Activated naive CD4-positive, alpha-beta T cell treated with anti-CD3 and anti-CD28 coated beads for 36 hours (primary cell): ENCODE measurements at places on chromosomes 7 and 10. TPM values are rescaled to one million over a fixed set of nuclear protein-coding genes. Genes with fewer than 3 reads are reported as not detected.

DNA sequence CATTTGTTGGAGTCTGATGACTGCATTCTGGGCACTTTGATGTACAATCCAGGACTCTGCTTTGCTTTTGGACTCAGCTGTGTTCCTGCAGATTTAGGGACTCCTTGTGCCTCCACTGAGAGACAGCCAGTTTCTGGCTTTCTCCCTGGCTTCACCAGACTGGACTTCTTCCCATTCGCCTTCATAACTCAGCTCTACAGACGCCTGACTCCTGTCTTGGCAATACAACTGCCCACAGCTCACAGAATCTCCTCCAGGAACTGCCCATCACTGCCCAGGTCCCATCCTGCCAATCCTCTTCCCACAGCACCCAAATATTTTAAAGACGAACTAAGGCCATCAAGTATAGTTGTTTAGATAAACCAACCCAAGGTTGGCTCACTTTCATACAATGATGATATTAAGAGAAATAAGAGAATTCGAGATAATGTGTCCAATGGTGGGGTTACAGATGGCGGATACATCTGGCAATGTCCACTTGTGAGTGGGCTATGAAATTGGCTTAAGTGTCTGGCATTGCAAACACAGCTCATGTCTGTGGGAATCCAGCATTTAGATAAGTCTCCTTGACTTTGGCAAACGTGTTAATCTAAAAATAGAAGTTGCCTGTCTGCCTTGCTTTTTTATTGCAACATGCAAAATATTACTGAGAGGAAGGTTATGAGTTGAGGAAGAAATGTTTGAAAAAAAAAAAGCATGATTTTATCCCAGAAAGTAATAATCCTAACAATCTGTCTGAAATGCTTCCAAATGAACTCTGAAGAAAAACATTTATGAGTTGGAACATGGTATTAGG is 95.1 kb downstream of the ITGA8 start:
- DNase-seq = no peak

DNA sequence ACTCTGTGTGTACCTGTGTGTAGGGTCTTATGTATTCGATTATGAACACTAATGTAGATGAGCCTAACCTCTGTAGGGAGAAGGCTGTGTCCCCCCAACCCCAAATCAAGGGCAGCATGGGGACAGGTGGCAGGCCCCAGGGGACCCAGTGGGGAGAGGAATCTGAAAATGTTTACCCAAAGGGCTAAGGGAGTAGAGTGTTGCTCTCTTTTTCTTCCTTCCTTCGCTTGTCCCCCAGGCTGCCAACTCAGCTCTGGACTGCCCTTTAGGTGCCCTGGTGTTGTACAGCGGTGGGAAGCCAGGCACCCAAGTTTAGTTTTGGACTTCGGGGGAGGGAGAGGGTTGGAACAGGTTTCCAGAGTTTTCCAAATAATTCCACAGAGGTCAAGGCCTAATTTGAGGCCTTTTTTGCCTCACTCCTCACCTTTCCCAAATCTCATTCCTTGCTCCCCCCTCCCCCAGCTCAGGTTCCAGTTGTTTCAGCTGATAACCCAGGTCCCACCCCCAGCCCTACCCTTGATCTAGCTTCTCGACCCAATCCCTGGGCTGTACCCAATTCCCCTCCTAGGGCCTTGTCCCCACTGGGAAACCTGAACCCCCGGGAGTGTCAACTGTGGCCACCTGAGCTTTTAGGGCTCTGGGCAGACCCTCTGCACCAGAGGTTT is 9.1 kb upstream of the PAX2 start:
- no peak for DNase-seq

Gene PLPP4
- not detected for total RNA-seq

DNA sequence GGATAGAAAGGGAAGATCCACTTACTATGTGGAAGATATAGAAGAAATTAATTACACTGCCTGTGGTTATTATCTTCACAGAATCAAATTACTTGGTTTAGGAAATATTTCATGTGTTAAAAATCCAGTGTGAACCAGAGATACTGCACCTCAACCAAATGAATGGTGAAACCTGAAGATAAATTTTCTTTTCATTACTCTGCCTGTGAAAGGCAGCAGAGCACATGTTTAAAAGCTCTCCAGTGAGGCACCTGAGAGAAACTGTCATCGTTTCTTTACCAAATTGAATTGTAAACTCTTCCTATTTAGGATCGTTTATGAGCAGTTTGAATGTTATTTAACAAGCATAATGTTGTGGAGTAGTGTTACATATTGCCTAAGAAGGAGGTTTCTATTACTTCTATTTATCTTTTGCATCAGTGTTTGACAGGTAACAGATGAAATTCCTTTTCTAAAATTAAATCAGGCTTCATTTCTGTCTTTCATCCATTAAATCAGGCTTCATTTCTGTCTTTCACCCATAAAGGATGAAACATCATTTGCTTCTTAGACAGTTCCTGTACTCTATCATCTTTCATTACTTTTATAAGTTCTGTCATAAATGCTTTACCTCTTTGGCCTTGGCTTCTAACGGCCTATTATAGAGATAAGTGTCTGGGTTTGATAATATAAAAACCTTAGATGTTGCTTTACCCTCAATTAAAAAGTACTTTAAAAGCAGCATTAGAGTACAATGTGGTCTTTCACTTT is 266.6 kb downstream of the NXPH1 start:
- DNase-seq = no peak

- DNase-seq = no peak
Measured at GRCh38 chr10:15324611-15325010, 46.5 kb downstream of the FAM171A1 start.

GRCh38 chr10:42940487-42941294 is 136.2 kb upstream of the RET start:
- no peak for DNase-seq

- no peak for DNase-seq
Measured at GRCh38 chr7:31890766-31891165, 179.4 kb downstream of the PDE1C start.

DNA sequence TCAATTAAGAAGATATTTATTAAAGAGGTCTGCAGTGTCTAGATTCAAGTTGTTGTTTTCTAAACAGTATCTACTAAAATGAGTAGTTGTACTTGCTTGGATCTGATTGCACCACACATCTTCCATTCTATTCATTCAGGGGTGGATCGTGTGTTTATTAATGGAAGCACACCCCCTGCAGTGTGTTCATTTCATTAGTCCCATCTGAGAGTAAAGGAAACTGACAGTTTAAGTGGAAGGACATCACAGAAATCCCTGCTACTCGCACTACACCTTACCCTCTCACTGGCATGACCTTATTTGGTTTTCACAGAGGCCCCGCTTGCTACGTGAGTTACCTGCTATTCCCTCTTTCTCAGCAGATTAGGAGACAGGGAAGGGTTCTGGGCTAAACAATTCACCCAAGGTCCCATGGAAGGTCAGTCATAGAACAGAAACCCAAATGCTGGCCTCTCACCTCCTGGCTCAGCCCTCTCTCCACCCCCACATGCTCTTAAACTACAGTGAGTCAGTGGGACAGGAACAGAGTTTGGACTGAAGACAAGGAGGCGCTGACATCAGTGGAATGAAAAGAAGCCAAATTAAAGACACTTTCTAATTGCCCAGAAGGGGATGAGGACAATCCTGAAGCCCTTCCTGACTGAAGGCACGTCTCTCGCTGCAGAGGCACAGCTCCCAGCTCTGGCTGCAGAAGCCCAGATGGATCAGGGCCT is 369.2 kb upstream of the NRP1 start:
- DNase-seq = no peak

Gene HDAC9
- not detected for total RNA-seq

- DNase-seq = peak; percentile 35
Measured at GRCh38 chr10:30581779-30582380, 47.7 kb downstream of the LYZL2 start.

DNA sequence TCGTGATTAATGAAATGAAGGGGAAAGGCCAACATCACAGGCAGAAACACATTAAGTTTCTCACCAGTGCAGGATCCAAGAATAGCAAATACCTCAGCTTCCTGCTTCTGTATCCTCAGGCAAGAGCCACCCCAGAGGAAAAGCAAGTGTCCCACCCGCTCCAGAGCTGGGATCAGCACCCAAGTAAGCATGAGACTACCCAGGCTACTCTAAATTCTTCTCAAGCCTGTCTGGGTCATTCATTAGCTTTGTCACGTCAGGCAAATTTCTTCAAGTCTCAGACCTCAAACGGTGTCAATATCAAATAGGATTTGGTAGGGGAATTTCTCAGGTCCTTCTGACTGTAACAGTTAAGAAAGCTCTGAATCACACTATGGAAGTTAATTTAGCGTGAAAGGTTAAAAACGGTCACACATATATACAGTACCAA is 59.0 kb downstream of the GNA12 start:
- no peak for DNase-seq

DNA sequence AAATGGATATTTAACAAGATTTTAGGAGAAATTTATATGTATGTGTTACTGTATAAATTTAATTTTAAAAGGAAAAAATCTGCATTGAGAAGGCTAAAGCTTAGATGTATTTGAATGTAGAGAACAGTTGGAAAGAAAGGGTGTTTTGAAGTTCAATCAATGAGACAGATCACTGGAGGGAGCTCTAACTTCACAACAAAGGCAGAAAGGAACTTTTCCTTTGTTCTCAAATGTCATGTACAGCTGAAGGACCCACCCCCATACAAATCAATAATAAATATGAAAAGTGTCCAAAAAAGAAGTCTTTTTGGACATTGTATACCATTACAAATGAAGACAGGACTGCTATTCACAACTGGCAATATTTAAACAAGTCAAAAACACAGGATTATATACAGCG is 403.4 kb downstream of the DNAJB9 start:
- no peak for DNase-seq

- no peak for DNase-seq
Measured at GRCh38 chr10:3310016-3310784, 137.6 kb upstream of the PITRM1 start.

DNA sequence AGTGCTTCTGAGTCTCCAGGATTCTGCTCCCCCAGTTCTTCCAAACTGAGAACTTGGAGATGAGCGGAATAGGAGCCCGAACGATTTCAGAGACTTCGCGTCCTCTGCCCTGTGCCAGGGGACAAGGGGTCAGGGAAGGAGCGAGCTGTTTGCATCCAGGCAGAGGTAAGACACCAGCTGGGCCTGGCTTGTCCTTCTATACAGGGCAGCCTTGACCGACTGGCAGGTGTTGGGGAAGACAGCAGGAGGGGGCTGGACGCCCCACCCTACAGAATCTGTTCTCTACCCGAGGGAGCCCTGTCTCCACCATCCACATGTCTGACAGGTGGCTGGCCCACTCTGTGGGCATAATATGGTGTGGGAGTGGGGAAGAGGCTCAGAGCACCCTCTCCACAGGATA is 7.1 kb downstream of the SPOCK2 start:
- DNase-seq = no peak

GRCh38 chr7:18313965-18314364 is 181.6 kb upstream of the HDAC9 start:
- DNase-seq = no peak

GRCh38 chr7:108007261-108007660 is 4.3 kb upstream of the LAMB1 start:
- DNase-seq = no peak

GRCh38 chr10:1661859-1662437 is 75.4 kb downstream of the ADARB2 start:
- no peak for DNase-seq

DNA sequence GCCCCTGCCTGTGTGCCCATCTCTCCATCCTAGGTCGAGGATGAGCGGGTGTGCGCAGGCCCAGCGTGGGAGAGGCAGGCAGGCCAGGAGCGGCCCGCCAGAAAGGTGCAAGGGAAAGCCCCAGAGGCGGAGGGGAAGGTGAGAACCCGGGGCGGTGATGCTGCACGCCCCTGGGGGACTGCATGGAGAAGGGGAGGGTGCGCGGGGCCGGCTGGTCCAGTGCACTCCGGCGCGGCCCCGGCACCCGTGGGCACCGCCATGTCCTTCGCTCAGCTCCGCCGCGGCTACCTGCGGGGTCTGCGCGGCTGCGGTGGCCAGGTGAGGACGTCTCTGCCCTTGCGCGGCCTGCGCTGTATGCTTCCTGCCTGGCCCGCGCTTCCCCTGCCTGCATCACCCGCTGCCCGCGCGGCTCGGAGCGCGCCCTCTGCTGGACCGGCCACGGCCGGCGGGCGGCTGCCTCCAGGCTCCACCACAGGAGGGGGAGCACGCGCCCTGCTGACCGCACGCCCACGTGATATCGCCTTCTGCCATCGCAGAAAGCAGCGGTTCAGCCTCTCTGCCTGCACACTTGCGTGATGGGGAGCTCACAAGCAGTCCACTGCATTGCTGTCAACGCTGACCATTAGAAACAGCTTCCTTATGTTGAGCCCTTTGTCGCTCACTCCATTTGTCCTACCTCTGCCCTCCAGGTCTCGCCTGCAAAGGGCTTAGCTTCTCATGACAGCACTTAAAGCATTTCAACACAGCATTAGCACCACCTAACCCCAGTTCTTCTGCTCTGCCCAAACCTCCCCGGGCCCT is 73.9 kb downstream of the CXCL12 start:
- DNase-seq = peak; percentile 76

Gene POMZP3
- total RNA-seq = 34.4 TPM

DNA sequence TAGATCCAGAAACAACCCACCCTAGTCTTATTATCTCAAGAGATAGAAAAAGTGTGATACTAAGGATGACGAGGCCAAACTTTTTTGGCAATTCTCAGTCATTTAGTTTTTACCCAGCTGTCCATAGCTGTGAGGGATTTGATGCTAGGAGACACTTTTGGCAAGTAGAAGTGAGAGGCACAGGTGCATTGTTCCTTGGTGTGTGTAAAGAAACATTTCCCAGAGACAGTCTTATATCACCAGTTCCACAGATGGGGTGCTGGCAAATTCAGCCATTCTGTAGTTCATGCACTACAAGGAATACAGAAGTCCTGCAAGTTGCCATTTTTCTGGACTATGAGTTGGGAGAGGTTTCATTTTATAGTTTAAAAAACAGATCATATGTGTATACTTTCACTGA is 403.3 kb upstream of the GHITM start:
- no peak for DNase-seq

Gene OR2A7
- 1.6 TPM for total RNA-seq

Gene NPTX2
- total RNA-seq = not detected

Gene ABHD11
- total RNA-seq = 11.3 TPM
